ENCODE measurements at places on chromosomes 2 and 18. TPM values are rescaled to one million over a fixed set of nuclear protein-coding genes. Genes with fewer than 3 reads are reported as not detected.

LYG2 gene
- not detected for total RNA-seq

TAF4B gene
- 28.1 TPM for total RNA-seq

ANKRD39 gene
- total RNA-seq: 4.3 TPM

TSPYL6 gene
- not detected for total RNA-seq

RHBDD1 gene
- 92.2 TPM for total RNA-seq

PHLPP1 gene
- 9.1 TPM for total RNA-seq

BIRC6 gene
- 298 TPM for total RNA-seq

CFAP65 gene
- total RNA-seq: 0.10 TPM

IL36B gene
- not detected for total RNA-seq

TPRKB gene
- total RNA-seq: 21.4 TPM

NT5DC4 gene
- total RNA-seq: not detected

ABCG5 gene
- not detected for total RNA-seq

GDF7 gene
- 0.31 TPM for total RNA-seq

CHAC2 gene
- total RNA-seq: 0.52 TPM

DCDC2C gene
- not detected for total RNA-seq

DTYMK gene
- total RNA-seq: 2.9 TPM

SPATA3 gene
- not detected for total RNA-seq

FLACC1 gene
- 9.6 TPM for total RNA-seq

KATNAL2 gene
- 0.42 TPM for total RNA-seq

GKN2 gene
- not detected for total RNA-seq

KYNU gene
- total RNA-seq: 35.9 TPM

ASB18 gene
- not detected for total RNA-seq

CKAP2L gene
- total RNA-seq: 0.21 TPM

IL1RN gene
- total RNA-seq: 203 TPM

SLC11A1 gene
- total RNA-seq: 126 TPM

DCC gene
- under 0.01 TPM for total RNA-seq

TUBA4B gene
- total RNA-seq: not detected

TEX44 gene
- total RNA-seq: not detected

KCNJ3 gene
- not detected for total RNA-seq

SCN3A gene
- total RNA-seq: 3.3 TPM

GPR155 gene
- total RNA-seq: 12.9 TPM

SNORC gene
- under 0.01 TPM for total RNA-seq
